ENCODE measurements at places on chromosomes 11 and 22.

DNA sequence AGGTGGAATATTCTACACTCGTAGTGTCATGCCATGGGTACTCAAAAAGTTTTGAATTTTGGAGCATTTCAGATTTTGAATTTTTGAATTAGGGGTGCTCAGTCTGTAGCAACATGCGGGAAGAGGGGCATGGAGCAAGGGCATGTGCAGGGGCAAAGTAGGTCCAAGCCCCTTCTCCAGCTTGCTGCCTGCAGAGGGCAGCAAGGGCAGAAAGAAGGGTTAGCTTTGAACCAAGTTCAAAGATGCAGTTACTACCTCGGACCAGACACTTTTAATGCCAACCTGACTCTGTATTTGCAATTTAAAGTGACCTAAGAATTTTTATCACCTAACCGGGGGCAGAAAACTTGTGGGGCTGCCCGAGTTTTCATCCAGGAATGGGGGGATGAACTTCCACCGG is 68.2 kb downstream of the CD82 start:
- no peak for DNase-seq

DNA sequence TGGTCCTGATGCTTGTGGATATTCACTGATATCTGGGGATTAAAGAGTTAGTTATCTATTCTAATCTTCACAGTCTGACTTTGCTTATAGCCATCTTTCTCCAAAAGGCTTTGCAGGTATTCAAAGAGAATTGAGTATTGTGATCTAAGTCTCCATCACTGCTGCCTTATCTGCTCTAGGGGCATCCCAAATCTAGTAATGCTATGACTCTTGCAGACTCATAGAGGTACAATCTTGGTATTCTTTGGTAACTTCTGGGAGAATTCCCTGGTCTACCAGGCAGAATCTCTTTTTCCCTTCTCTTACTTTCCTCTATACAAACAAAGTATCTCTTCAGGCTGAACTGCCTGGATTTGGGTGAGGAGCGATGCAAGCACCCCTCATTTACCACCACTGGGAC is 746.3 kb downstream of the JRKL start:
- no peak for DNase-seq

- DNase-seq = peak; percentile 71
These were observed 1.1 kb upstream of the ABTB2 start for GRCh38 chr11:34358728-34359547.

GRCh38 chr11:62004473-62004872 is 37.0 kb upstream of the FTH1 start:
- DNase-seq = no peak

- DNase-seq = no peak
These were observed 20.3 kb upstream of the WNT7B start for GRCh38 chr22:45997077-45997776.

All from germinal center (tissue), 1 donor.